ENCODE measurements at places on chromosomes 11 and 22. TPM values are rescaled to one million over a fixed set of nuclear protein-coding genes. Genes with fewer than 3 reads are reported as not detected.

JAML gene
- total RNA-seq, result 0.31 TPM

APOBEC3B gene
- total RNA-seq, result 1.0 TPM

OR8G5 gene
- 0.18 TPM for total RNA-seq

EXPH5 gene
- total RNA-seq, result 0.62 TPM

ANO5 gene
- 3.5 TPM for total RNA-seq

RAG2 gene
- not detected for total RNA-seq

ELFN2 gene
- 1.2 TPM for total RNA-seq

FLRT1 gene
- not detected for total RNA-seq

EFCAB6 gene
- total RNA-seq, result 0.69 TPM

CNGA4 gene
- total RNA-seq, result not detected

IL17REL gene
- 0.15 TPM for total RNA-seq

DDTL gene
- total RNA-seq, result 1.4 TPM

Measured in endothelial cell (in vitro differentiated cells).